AG08395 (cell line): ENCODE measurements at places on chromosomes 5 and 9.

- DNase-seq, result no peak
These were observed 2.5 kb downstream of the CAST start for GRCh38 chr5:96664669-96665068.

DNA sequence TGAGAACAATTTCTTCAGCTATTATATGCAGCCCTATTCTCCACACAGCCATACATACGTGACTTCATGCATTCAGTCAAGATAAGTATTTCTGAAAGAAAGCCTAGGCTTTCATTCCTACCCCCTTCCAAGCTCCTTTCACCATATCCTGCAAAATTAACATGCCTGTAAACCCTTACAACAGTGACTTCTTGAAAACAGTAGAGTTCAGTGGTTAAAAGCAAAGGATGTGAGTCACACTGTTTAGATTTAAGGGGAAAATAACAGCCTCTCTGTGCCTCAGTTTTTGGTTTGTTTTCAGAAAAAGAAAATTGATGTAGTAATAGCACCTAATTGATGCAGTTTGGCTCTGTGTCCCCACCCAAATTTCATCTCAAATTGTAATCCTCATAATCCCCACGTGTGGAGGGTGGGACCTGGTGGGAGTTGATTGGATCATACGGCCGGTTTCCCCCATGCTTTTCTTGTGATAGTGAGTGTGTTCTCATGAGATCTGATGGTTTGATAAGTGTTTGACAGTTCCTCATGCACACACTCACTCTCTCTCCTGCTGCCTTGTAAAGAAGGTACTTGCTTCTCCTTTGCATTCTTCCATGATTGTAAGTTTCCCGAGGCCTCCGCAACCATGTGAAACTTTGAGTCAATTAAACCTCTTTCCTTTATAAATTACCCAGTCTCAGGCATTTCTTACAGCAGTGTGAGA is 264.8 kb downstream of the CETN3 start:
- no peak for DNase-seq

DNA sequence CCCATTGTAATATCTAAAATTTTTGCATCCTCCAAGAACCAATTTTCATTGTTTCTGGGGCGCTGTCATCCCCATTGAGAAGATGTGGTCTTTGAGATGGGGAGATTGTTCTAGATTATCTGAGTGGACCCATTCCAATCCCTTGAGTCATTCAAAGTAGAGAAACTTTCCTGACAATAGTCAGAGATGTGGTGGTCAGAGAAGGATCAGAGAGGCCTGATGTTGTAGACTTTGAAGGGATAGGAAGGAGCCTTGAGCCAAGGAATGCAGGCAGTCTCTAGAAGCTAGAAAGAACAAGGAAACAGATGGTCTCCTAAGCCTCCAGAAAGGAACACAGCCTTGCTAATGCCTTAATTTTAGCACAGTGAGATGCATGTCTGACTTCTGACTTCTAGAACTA is 80.4 kb downstream of the TEK start:
- DNase-seq, result no peak

DNA sequence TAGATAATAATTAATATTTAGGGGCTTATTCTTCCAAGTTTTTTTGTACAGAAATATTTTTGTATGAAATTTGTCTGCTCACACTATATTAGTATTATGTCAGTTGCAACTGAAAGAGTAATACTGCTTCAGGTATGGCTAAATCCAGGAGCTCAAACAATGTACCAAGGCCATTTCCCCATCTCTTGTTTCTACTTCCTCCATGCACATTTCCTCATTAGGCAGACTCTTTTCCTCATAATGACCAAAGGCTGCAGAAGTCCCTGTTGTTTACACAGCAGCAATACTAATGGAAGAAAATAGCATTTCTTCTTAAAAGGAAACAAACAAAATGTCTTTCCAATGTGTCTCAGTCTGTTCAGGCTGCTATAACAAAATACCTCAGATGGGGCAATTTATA is 9.2 kb upstream of the OTULINL start:
- DNase-seq, result no peak

- DNase-seq, result no peak
These were observed 18.0 kb downstream of the AMBP start for GRCh38 chr9:114060070-114060469.

DNA sequence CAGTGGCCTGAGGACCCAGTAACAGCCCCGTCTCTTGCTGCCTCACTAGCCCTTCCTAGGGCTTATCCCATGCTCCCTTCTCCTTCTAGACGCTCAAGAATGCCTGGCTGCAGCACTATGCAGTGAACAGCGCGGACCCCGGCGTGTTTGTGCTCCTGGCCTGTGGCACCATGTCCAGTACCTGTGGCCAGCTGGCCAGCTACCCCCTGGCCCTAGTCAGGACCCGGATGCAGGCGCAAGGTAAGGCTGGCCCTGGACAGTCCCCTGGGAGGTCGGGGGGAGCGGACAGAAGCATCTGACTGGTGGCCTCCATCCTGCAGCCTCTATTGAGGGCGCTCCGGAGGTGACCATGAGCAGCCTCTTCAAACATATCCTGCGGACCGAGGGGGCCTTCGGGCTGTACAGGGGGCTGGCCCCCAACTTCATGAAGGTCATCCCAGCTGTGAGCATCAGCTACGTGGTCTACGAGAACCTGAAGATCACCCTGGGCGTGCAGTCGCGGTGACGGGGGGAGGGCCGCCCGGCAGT is 20.5 kb downstream of the PTGES2 start:
- DNase-seq, result no peak

DNA sequence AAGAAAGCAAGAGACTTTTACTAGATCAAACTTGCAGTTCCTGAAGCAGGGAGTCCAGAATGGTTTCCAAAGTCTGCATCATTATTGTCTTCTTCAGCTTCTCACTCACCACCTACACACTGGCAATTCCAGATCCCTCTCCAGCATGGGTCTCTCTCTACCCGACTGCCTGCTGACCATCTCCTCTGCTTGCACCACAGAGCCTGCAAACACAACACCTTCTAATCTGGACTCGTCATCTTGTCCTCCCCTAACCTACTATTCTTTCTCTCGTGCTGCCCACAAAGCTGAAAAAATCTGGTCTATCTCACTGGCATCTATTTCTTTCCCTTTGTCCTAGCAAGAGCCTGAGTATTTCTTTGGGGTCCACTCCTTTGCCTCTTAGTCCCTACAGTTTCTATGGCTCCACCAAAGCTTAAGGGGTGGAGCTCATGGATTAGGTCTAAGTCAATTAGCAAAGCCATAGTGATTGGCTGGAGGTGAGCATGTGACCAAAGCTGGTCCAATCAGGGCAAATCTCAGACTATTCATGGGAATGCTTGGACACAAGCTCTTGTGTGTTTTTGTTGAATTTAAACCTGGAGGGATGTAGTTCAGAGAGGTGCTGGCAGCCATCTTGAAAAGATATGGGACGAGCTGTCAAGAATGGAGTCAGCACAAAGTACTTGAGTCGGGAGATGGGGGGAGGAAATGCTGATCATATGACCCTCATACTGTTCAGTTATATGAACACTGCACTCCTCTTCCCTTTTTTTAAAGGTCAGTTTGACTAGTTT is 63.5 kb downstream of the GALNT12 start:
- no peak for DNase-seq

GRCh38 chr5:151903243-151903653 is 21.4 kb downstream of the GLRA1 start:
- no peak for DNase-seq

DNA sequence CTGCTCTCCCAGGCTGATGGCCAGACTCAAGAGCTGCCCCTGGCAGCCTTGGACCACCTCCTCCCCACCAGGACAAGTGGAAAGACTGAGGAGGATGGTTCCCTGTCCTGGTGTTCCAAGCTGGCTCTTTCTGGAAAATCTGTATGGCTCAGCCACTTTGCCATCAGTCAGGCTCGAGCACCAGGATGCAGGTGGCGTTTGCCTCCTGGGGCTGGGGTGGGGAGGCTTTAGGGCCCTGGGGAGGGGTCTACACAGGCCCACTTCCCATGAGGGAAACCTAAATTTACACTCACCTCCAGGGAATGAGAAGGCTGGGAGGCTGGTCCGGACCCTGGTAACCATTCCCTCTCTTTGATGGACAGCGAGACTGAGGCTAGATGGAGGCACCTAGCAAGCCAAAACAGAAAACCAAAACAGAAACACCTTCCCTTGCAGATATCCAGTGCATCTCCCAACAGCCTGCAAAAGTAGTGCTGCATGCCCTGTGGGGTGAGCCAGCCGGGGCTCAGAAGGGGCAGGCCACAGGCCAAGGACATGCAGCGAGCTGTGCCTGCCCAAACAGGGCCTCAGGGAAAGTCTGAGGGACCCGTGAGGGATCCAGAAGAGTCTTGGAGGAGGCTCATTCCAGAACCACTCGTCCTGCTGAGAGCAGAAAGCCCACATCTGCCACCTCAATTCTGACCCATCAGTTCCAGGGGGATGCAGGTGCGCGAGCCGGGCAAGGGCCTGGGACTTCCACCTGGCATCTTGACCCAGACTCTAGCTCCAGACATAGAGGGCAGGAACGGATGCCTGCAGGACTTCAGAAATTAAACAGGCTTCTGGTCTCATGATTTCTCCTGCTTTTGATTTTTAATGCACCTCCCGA is 5.4 kb upstream of the CSF2 start:
- DNase-seq, result no peak

DNA sequence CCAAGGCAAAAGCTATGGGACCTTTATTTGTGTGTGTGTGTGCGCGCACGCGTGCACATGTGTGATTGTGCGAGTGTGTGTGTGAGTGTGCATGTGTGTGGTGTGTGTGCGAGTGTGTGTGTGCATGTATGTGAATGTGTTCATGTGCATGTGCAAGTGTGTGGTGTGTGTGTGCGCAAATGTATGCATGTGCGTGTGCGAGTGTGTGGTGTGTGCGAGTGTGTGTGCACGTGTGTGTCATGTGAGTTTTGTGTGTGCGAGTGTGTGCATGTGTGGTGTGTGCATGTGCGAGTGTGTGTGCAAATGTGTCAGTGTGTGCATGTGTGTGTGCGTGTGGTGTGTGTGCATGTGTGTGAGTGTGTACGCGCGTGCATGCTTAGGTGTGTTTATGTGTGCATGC is 11.1 kb upstream of the GLT6D1 start:
- no peak for DNase-seq

DNA sequence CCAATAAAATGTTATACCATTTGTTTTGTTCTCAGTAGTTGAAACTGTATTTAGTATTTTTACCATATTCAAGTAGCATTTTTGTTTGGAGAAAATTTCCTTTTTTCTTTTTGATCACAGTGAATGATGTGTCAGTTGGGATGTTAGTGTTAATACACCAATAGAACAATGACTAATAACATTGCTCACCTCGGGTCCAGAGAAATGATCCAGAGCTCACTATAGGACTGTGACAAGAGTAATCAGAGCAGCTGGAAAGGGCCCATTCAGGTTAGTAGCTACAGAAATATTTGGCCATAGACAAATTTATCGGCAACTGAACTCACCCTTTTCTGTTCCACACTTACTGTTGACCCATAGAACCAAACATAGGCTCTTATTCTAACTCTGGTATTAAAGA is 989.2 kb downstream of the TLE4 start:
- no peak for DNase-seq

GRCh38 chr5:154543380-154543779 is 65.4 kb upstream of the HAND1 start:
- no peak for DNase-seq

DNA sequence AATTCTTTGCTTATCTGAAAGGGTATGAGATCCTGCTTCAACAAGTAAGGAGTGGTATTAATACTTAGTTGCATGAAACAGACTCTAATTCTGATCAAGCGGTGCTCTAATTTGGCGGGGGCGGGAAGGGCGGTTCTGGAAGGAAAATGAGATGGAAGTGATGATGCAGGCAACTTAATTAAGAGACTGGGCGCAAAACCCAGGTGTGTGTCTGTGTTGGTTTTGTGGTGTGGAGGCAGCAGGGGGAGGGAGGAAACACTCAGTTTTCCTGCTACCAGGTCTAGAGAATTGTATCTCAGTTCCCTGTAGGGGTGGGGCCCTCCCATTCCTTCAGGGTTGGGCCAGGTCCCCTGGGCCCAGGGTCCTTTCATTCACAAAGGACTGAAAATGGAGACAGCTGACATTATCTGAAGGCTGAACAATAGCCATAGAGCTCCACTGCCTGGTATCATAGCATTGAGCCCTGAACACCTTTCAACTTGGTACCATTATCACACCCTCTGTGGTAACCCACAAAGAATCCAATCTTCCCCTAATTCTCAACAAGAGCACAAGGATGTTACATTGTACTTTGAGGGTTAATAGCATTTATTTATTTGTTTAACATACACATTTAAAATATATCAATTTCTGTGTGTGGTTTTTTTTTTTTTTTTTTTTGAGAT is 17.2 kb upstream of the C5orf47 start:
- no peak for DNase-seq

DNA sequence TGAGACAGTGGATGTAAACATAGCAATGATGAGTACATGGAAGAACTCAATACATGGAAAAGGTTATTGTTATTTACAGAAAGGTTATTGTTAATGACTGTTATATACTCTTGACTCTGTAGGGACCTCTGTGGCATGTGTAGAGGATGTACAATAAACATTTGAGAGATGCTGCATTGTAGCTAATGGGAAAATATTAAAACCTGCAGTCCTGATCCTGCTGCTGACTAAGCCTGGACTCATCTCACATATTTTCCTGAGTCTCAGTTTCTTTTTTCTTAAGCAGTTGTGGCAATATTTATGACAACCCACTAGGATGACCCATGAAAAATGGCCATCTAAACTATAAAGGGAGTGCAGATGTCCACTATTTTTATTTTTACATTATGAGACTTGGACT is 75.4 kb downstream of the DOCK2 start:
- no peak for DNase-seq

DNA sequence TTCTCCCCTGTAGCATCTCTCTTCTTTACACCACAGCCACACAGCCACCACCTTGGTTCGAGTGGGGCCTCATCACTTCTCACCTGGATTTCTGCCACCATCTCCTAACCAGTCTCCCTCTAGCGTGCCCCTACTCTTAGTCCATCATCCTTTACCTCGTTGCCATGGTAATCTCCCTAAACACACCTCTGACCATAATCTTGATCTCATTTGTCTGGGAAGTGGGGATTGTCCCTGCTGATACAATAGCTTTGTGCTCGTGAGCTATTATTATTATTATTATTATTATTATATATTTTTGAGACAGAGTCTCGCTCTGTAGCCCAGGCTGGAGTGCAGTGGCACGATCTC is 76.5 kb upstream of the HSPA9 start:
- no peak for DNase-seq

DNA sequence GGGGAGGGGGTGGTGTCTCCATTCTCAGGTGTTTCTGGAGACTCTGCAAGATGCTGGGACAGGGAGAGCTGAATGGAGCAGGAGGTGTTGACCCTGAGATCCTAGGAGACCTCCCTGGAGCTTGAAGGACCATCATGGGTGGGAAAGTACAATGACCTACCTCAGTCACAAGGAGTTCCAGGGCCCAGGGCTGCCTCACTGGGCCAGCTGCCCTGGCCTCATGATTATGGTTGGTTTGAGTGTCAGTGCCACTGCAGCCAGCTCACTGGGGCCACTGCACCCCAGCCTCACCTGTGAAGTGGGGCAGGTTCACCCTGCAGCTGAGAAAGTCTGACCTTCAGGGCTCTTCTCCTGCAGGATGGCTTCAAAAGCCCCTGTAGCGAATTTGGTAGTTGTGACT is 372.5 kb downstream of the IRX2 start:
- no peak for DNase-seq
